NCI-H1436 (cell line): ENCODE measurements at places on chromosomes 2 and 18.

DNA sequence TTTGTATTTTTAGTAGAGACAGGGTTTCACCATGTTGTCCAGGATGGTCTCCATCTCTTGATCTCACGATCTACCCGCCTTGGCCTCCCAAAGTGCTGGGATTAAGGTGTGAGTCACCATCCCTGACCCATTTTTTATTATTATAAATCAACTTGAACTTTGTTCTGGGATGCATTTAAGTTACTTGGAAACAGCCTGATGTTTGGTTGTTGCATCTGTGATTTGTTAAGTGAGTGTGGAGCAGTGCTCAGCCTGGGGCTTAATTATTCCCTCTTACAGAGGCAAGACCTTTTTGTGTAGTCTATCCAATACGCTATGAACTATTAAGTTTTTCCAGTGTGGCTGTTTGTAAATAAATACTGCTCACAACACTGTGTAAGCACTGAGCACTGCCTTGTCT, 32.6 kb downstream of the MTA3 start:
- DNase-seq: no peak

DNA sequence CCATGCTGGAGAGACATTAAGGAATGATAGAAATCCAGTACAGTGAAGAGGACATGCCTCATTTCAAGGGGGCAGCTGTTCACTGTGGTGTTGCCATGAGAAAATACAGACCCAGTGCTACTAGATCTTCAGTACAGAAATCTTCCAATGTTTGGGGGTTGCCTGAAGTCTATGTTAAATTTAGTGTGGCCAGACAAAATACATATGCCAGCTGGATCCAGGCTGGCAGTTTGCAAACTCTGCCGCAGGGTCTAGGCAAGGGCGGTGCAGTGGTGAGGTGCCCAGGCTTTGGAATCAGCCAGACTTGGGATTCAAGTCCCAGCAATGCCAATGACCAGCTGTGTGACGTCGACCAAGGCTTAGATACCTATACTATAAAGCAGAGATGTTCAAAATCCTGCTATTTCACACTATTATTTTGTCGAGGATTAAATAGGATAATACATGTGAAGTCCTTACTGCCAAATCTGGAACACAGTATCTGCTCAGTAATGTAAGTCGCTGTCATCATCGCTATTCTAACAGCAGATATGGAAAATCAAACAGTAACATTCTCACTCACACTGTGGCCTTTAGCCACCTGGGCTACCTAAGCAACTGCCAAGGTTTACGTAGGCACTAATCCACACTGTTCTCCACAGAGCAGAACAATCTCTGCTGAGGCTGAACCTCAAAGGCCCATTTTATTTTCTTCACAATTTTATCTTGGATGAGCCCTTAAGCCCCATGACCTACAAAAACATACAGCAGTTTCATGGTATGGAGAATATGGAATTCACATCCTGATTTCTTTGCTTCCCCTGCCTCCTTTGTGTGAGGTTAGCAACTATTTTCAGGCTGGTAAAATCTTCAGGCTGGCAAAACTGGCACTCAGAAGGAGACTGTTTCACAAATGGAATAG, 5.9 kb upstream of the TMSB10 start:
- no peak for DNase-seq

DNA sequence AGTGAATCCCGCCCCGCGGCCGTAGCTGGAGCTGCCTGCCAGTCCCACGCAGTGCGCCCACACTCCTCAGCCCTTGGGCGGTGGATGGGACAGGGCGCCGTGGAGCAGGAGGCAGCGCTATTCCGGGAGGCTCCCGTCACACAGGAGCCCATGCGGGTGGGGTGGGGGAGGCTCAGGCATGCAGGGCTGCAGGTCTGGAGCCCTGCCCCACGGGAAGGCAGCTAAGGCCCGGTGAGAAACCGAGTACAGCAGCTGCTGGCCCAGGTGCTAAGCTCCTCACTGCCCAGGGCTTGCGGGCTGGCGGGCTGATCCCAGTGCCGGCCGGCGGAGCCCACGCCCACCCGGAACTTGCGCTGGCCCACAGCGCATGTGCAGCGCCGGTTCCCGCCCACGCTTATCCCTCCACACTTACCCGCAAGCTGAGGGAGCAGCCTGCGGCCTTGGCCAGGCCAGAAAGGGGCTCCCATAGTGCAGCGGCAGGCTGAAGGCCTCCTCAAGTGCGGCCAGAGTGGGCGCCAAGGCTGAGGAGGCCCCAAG, 1152.8 kb upstream of the CELF4 start:
- DNase-seq: no peak

DNA sequence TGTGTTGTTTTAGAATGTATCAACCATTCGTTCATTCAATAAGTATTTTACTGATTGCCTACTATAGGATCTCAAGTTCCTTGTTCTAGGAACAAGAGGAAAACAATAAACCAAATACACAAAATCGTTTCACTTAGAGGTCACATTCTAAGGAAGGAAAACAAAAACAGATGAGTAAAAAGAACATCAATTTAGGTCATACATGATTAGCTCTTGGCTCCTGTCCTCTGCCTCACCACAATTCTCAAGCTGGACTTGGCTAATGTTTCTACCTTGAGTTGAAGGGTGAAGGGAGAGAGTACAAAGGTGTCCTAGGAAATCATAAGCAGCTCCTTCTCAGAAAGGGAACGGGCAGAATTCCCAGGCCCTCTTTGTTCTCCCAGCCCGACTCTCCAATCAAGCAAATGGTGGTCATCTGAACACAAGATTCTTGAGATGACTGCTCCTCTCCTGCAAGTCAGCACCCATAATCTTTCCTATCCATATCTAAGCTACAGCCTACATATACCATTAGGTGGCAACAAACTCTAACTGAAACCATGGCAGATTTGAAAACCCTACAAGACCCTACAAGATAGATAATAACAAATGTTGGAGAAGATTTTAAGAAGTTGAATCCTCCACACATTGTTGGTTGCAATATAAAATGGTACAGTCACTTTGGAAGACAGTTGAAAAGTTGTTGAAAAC, 76.0 kb downstream of the CBLN2 start:
- DNase-seq: no peak

DNA sequence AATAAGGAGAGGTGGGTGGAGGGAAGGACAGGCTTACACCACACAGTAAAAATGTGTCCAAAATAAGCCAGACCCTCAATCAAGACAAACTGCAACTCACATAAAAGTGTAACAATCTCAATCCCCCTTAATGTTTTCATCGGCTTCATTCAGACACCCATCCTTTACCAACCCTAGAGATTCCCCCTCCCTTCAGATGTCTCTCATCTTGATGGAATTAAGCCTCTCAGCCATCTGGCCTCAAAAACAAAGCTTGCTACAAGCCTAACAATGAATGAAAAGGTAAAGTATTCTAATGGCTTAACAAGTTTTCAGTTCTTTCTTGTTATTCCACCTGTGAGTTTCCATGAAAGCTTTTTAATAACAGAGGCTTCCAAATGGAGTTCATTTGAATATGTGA, 5.2 kb downstream of the RTTN start:
- no peak for DNase-seq

GRCh38 chr2:64605991-64606478, 47.7 kb downstream of the SERTAD2 start:
- DNase-seq: no peak

- peak; percentile 8 for DNase-seq
Measured at GRCh38 chr18:32093102-32093511, 1.4 kb downstream of the RNF138 start.

- no peak for DNase-seq
Measured at GRCh38 chr2:144229296-144229695, 290.6 kb downstream of the ZEB2 start.

DNA sequence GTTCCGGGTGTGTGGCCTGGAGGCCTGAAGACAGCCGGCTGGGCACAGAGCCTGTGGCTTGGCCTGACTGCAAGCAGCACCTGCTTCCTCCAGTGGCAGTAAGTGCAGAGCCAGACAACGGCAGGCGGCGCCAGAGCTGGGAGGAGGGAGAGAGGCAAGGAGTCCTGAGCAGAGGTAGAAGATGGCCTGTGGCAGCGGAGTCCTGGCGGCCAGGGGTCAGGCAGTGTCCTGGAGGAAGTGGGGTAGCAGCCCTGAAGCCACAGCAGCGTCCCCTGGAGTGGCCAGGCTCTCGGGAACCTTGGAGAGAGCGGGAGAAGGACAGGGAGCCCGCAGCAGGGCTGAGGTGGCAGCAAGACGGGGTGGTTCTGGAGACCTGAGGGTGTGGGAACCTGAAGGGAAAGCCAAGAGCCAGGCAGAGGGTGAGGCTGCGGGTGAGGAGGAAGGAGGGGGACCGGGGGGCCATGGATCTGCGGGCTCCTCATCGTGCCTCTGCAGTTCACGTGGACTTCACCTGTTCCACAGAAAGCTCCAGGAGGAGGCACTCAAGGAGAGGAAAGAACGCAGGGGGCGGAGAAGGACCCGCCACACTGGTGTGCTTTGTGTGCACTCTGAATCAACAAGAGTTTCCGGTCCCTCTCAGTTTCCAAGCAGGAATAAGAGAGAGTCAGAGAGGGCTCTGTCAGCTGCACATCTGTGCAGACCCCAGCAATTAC, 85.9 kb downstream of the USP40 start:
- peak; percentile 37 for DNase-seq

GRCh38 chr2:95158891-95159619, 593 bp downstream of the ZNF514 start:
- peak; percentile 5 for DNase-seq

DNA sequence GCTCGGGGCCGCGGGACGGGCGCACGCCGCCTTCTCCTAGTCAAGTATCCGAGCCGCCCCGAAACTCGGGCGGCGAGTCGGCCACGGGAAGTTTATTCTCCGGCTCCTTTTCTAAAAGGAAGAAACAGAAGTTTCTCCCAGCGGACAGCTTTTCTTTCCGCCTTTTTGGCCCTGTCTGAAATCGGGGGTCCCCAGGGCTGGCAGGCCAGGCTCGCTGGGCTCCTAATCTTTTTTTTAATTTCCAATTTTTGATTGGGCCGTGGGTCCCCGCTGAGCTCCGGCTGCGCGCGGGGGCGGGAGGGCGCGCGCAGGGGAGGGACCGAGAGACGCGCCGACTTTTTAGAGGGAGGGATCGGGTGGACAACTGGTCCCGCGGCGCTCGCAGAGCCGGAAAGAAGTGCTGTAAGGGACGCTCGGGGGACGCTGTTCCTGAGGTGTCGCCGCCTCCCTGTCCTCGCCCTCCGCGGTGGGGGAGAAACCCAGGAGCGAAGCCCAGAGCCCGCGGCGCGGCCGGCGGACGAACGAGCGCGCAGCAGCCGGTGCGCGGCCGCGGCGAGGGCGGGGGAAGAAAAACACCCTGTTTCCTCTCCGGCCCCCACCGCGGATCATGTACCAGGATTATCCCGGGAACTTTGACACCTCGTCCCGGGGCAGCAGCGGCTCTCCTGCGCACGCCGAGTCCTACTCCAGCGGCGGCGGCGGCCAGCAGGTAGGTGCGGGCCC, 617 bp downstream of the FOSL2 start:
- DNase-seq: no peak

GRCh38 chr18:6759579-6759978, 30.1 kb downstream of the ARHGAP28 start:
- no peak for DNase-seq

DNA sequence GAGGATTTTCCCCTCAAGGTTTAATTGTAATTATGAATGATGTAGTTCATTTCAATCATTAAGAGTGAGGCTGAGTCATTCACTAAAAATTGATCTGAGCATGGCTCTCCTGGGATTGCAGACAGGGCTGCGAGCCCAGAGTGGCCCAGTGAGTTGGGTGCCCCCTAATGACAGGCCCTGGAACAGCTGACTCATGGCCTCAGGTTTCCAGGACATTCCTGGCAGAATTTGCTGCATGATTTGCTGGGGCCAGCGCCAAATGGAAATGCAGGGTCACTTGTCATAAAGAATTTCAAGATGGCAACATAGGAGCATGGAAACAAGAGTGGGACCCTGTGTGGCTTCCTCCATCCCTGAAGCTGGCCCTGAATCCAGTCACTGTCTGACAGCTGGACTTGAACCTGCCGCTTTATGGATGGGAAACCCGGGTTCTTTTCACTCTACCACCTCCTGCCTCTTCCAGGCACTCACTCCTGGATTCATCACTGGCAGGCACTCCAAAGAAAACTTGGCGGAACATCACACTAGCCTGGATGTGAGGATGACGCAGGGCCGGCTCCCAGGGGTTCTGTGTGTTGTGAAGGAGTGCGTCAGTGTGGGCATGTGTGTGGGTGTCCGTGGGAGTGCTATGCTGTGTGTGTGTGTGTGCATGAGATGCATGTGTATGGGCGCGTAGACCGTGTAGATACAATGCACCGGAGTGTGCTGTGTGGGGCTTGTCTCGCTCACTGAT, 15.2 kb downstream of the OTOF start:
- peak; percentile 68 for DNase-seq

- DNase-seq: no peak
Measured at GRCh38 chr2:180955101-180955500, 25.3 kb upstream of the UBE2E3 start.

DNA sequence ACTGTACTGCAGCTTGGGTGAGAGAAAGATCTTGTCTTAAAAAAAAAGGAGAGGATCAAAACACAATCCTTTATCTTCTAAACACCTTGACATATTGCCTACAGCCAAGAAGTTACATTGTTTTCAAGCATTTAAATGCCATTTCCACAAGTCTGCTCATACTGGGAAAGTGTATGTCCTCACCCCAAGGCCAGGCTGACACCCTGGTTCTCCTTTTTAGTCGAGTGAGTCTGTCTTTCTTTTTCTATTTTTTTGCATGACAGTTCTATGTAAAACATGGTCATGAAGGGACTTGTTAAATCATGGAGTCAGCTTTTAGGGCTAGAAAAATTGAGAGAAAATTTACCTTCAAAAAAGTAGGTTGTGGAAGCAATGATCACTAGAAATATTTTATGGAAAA, 233.3 kb downstream of the FAM210A start:
- no peak for DNase-seq

GRCh38 chr2:99297994-99298393, 3.0 kb downstream of the LYG1 start:
- DNase-seq: no peak

GRCh38 chr2:209236377-209236776, 187.5 kb upstream of the MAP2 start:
- DNase-seq: no peak

- DNase-seq: no peak
Measured at GRCh38 chr2:204496779-204497178, 48.5 kb upstream of the PARD3B start.

GRCh38 chr2:46116150-46116549, 181.1 kb upstream of the EPAS1 start:
- DNase-seq: no peak

DNA sequence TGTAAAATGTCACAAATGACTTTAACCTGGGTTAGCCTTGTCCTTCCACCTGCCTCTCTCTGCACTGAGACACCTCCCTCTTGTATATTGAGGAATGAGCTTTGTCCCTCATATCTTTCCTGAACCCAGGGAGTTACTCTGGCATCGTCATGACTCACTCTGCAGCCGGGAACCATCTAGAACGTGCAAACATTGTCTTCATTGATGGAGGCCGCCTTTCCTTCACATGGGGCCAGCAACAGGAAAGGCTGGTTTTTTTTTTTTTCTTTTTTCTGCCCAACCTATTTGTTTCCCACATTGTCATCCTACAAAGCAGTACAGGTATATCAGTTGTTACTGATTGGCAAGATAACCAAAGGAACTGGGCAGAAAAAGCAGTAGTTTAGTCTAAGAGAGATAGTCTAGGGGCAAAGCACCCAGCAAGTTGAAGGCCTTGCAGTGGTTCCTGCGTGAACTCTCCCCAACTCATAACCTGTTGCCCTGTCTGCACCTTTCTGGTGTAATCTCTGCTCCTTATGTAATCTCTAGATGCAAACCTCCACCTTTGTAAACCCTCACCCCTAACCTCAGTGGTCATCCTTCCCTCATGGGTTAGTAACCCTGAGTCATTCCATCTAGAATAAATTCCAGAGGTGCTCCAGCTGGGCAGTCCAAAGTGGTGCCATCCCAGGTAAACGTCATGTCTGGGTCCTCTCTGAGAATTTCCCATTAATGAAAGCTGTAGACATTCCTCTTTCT, 38.3 kb downstream of the SLC40A1 start:
- DNase-seq: no peak
